ENCODE measurements at places on chromosomes 7 and 10.

DNA sequence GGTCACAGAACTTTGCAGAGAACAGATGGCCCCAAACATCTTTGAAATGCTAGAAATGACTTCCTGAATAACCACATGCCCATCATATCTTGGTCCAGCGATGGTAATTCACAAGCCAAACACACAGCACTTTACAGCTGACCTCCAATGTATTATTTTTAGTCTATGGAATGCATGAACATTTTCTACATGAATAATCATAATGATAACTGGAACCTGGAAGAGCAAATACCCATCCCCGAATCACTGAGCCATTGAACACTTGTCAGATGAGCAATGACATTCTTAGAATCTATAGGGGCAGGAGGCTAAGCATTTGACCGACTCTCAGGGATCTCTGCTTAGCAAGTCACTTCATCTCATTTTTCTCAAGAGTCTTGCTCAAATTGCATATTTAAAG is 167.3 kb downstream of the CREB5 start:
- DNase-seq: no peak

DNA sequence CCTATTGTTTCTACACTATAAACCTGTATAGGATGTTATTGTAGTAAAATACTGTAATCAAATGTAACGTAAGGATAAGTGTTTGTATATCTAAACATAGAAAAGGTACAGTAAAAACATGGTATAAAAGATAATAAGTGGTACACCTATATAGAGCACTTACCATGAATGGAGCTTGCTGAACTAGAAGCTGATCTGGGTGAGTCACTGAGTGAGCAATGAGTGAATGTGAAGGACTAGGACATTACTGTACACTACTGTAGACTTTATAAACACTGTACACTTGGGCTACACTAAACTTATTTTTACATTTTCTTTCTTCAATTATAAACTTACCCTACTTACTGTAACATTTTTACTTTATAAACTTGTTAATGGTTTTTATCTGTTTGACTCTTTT is 732.9 kb upstream of the LRRN3 start:
- no peak for DNase-seq

GRCh38 chr7:93226310-93226709 is at the start of gene HEPACAM2:
TSS of gene HEPACAM2 (minus strand) at chr7:93226469.
- no peak for DNase-seq

- DNase-seq: no peak
These were observed 74.7 kb downstream of the VSTM4 start for GRCh38 chr10:49040601-49041000.

All from HTR-8/SVneo (cell line).